ENCODE measurements at places on chromosomes 1 and 21. TPM values are rescaled to one million over a fixed set of nuclear protein-coding genes. Genes with fewer than 3 reads are reported as not detected.

GRCh38 chr1:81414488-81415015 lies 386.2 kb upstream of the ADGRL2 start:
- DNase-seq: peak; percentile 73

Gene WDTC1
- 30.3 TPM for total RNA-seq

DNA sequence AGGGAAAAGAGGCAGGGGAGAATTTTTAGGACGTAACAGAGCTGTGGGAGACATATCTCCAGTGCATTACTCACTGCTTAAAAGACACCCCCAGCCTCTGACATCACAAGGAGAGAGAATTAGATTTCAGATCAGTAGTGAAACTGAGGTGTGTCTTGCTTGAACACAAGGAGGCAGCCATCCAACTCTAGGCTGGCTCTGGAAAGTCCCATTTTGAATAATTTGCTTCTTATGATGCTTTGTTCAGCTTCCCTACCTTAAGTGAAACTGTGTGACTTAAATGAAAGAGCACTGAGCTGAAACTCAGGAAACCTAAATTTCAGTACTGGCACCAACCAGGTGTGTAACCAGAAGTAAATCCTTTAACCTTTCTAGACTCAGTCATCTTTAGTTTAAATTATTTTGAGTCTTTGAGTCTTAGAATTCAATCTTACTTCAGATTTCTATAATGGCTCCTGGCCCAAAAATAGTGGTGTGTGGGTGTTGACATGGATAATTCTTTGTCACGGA lies 251.6 kb upstream of the SGIP1 start:
- DNase-seq: no peak

GRCh38 chr1:170407581-170407980 lies 124.4 kb upstream of the GORAB start:
- no peak for DNase-seq

DNA sequence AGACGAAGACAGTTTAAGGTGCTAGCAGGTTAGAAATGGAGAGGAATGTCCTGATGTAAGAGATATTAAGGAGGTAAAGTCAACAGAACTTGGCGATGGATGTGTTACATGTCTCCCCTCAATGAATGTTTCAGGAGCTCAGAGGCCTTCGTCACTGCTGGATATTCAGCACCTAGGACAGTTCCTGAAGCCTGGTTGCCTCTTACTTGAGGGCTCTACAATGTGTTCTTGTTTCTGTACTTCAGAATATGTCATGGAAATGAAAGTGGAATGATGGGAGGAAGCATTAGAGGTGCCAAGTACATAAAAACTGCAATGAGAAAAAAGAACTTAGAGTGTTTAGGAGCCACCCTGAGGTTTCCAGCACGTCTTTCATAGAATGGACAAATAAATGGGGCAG lies 17.7 kb downstream of the TNR start:
- DNase-seq: no peak

GRCh38 chr1:206490771-206491405 lies 16.4 kb upstream of the RASSF5 start:
- DNase-seq: no peak

Gene VCAM1
- 19.1 TPM for total RNA-seq

GRCh38 chr1:88698140-88698539 lies 14.1 kb downstream of the PKN2 start:
- DNase-seq: no peak

Gene DCST2
- 1.2 TPM for total RNA-seq

DNA sequence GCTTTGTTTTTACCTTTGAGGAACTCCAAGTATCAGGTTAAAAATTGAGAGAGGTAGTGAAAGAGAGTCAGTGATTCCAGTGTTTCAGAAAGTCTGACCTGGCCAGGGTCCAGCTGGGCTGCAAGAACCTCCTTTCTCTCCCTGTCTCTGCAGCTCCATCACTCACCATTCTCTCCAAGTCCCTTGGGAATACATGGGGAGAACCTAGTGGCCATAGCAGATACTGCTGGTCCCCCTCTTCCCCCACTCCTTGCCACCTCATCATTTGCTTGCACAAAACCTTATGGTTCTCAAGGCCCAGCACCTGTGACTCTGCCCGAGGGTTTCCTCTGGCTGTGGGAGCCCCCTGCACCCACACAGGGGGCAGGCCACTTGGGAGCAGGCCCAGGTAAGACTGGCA lies 279.5 kb downstream of the KIF26B start:
- DNase-seq: no peak

Gene S100A9
- total RNA-seq: 151 TPM

Gene FAM20B
- total RNA-seq: 56.5 TPM

- no peak for DNase-seq
These were observed 374.6 kb upstream of the ESRRG start for GRCh38 chr1:217097819-217098218.

Gene FALEC
- total RNA-seq: not detected

Gene GNAT2
- total RNA-seq: not detected

- DNase-seq: no peak
These were observed 24.8 kb upstream of the CNIH3 start for GRCh38 chr1:224591326-224591725.

DNA sequence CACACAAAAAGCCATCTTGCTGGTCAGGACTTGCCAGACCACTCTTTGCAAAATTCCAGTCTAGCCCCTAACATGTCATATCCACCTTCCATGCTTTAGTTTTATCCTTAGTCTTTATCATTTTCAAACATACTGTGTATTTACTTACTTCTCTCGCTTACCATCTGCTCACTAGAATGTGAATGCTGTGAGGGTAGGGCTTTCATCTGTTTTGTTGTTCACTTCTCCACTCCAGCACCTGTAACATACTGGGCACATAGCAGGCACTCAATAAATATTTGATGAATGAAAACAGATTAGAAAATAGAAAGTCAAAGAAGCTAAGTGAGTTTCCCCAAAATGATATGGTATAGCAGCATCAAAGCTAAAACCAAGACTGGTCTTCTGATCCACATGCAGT lies 79.9 kb downstream of the OLFML2B start:
- DNase-seq: no peak

DNA sequence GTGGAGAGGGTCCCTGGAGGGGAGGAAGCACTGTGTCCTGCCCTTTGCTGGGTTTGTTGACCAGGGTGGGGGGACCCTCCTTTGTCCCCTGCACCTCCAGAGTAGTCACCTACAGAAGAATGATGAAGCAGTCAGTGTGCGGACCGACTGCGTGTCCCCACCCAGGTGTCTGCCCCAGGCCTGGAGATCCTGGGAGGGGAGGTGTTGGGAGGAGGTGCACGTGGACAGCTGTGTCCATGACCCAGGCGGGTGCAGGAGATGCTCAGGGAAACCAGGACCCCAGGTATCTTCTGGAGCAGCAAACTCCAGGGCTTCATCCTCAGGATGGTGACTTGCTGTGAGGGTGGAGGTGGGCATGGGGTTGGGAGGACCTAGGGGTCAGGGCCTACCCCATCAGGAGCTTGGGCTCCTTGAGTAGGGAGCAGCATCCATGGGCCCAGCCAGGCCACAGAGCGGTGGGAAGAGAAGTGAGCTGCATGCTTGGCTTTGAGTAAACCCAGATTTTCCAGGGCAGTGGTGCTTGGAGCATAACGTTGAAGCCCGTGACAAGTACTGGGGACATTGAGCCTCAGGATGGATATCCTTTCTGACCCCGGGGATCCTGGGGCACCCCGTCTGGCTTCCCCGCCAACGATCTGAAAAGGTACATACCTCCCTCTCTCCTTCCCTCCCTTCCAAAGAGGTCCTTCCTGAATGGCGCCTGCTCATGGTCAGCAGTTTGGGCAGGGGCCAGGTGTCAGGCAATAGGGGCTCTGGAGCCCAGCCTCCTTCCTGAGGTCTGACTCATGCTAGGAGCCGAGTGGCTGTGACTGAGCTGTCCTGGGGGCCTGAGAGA lies 13.7 kb downstream of the ACTRT2 start:
- DNase-seq: no peak

DNA sequence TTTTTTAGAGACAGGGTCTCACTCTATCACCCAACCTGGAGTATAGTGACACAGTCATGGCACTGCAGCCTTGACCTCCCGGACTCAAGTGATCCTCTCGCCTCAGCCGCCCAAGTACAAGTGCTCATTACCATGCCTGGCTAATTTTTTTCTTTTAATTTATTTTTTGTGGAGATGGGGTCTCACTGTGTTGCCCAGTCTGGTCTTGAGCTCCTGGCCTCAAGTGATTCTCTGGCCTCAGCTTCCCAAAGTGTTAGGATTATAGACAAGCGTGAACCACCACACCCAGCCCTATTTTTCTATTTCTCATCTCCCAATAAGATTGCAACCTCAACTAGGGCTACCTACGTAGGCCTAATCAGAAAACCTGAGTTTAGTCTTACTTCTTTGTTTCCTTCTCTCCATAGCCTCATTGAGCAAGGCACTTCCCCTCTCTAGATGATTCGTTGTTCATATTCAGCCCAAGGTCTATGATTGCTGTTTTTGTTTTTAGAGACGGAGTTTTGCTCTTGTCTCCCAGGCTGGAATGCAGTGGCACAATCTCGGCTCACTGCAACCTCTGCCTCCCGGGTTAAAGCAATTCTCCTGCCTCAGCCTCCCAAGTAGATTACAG lies 1.1 kb upstream of the KPNA6 start:
- DNase-seq: no peak

Gene LIPI
- not detected for total RNA-seq

Gene ALX3
- not detected for total RNA-seq

DNA sequence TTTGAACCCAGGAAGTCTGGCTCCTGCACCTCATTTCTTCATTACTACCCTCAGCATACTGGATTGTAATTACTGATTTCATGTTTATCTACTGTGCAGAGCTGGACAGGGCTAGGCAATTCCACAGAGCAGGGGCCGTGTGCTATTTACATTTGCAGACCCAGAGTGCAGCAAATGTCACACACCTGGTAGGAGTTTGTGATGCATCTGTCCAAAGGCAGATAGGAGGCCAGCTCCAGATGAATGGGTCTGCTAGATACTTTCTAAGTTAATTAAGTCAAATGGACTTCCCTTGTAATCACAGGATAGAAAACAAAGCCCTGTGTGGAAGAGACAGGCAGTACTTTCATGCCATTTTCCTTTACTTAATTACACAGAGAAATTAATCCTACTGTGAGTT lies 46.2 kb downstream of the PGBD5 start:
- no peak for DNase-seq

Gene SVBP
- 18.8 TPM for total RNA-seq

Gene OR2L3
- total RNA-seq: not detected

Gene HTR1D
- total RNA-seq: 0.91 TPM

- DNase-seq: no peak
These were observed 247.3 kb downstream of the PLPP3 start for GRCh38 chr1:56331892-56332567.

Gene ANGPTL3
- not detected for total RNA-seq

GRCh38 chr1:2237773-2238172 lies 9.7 kb downstream of the SKI start:
- no peak for DNase-seq

Gene NUDT4B
- not detected for total RNA-seq

Gene C1orf105
- total RNA-seq: not detected

Gene SPRR2B
- not detected for total RNA-seq

DNA sequence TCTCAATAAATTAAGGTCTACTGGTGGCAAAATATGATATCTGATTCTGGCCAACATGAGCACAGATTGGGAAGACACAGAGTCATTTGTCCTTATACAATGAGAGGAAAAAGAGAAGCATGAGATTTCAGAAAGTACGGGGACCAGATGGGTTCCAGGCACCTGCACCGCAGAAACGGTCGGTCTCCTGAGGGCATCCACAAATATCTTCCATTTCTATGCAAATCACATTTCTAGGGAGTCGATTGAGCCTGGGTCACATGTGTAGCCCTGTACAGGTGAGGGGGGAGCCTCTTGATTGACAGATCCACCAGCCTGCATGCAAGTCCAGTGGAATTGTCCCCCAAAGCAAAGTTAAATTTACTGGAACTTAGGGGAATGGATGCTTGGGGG lies 415.6 kb downstream of the NPHP4 start:
- DNase-seq: peak; percentile 3

GRCh38 chr21:46594276-46594675 lies 10.6 kb downstream of the S100B start:
- no peak for DNase-seq

DNA sequence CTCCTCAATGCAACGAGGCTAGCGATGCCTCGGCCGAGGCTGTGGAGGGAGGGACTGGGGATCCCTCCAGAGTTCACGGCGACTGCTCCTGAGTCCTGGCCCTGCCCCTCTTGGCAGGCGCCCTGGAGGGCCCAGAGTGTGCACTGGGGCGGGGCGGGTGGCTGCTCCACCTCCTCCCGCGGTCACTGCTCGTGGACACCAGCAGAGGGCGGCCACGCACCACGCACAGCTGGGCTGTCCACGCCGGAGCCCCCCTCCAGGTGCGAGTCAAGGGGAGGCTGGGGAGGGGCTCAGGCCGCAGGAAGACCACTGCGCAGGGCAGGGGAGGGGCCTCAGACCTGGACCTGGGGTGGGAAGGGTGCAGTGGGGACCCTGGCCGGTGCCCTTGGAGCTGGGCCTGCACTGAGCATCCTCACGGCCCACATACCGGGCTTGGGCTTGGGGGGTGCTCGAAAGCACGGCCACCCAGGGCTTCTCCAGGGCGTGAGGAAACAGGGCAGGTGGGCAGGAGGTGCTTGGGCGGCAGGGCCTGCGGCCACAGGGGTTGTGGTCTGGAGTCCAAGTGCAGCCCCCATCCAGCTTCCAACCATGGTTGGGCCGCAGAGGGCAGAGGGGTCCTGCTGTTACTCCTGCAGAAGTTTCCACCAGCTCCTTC lies 20.6 kb upstream of the TTC34 start:
- DNase-seq: no peak

GRCh38 chr1:178086766-178087165 lies 7.1 kb upstream of the RASAL2 start:
- no peak for DNase-seq

Gene SPRR1B
- 0.91 TPM for total RNA-seq

Gene KAZN
- 40.6 TPM for total RNA-seq

Gene AGRN
- 227 TPM for total RNA-seq

DNA sequence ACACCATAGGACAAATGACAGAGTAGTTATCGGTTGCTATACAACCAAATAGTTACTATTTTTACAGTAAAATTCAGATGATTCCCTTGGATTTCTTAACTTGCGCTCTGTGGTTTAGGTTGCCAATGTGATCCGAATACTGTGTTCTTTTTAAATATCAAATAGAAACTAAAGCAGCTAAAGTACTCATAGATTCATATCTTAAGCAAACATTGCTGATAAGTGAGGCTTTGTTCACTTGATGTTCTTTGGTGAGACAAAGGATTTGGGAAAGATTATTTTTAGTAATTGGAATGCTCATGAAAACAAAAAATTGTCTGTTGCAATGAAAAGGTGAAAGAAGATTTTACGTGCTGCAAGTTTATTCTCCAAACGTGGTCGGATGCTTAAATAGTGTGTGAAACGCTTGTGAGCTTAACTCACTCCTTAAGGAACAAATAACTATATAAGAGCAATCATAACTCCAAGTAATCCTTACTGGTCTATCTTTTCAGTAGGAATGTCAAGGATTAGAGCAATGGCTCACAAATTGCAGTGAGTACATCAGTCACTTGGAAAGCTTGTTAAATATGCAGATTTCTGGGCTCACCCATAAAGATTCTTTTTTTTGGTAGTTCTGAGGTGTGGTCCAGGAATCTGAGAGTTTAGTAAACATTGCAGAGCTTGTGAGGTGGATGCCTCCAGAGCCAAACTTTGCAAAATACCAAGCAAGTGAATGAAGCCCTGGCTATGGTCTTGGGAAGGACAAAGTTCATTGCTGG lies 31.8 kb upstream of the PDC start:
- DNase-seq: no peak

GRCh38 chr1:3614755-3615742 lies 3.7 kb upstream of the MEGF6 start:
- DNase-seq: no peak
